Left lung (tissue), 14 donors: ENCODE measurements at places on chromosomes 1 and 21. TPM values are rescaled to one million over a fixed set of nuclear protein-coding genes. Genes with fewer than 3 reads are reported as not detected.

GRCh38 chr1:8139941-8140340 is 113.8 kb upstream of the ERRFI1 start:
- DNase-seq = no peak

DNA sequence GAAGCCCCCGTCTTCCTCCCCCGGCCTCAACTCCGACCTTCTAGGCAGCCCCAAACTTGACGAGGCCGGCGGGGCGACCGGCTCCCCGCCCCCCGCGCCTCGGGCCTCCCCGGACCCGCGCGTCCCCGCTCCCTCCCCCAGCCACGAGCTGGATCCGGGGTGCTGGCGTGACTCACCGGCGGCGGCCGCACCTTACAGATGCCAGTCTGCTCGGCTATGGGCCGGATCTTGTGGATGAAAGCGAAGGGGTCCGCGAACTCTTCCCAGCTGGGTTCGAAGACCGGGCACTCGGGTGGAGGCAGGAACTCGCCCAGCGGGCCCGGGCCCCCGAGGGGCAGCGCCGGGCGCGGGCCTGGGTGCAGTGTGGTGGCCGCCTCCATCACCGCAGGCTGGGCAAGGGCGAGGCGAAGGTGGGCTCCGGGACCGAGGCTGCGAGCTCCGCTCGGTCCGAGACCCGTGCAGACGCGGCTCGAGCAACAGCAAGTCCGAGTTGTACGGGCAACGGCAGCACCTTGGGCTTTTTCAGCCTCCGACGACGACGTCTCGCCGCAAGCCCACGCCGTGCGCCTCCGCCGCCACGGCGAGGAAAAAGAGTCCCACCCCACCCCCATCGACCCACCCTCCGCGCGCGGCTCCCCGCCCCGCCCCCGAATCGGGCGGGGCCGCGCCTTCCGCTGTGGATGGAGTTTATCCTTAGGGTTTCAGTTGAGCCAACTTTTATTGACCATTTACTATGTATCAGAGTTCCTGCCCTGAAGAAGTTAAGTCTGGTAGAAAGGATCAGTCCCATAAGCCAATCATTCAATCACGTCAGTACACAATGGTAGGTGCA is at the start of gene KDM5B:
KDM5B (minus strand) TSS at position 496 of the 832 bp plus-strand sequence; CDS start at position 380, 116 bp downstream.
- peak; percentile 92 for DNase-seq

DNA sequence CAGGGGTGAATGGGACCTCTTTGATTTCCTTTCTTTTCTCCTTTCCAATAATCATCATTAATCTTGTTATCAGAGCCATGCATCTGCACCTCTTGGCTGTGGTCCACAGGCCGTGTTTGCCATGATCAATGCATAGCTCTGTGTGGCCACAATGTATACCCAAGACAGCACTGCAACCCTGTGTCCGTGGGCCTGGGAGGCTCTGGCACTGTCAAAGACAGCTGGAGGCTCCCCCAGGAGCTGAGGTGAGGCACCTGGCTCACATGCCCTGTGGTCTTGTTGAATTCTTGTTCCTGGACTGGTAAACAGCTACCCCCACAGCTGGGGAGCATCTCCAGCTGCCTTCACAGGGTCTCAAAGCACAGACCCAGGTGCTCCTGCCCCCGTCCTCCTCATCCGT is 67.2 kb upstream of the SELENON start:
- DNase-seq = no peak

The SERPINC1 gene
- 0.43 TPM for polyA plus RNA-seq

The C1orf115 gene
- 25.0 TPM for polyA plus RNA-seq

DNA sequence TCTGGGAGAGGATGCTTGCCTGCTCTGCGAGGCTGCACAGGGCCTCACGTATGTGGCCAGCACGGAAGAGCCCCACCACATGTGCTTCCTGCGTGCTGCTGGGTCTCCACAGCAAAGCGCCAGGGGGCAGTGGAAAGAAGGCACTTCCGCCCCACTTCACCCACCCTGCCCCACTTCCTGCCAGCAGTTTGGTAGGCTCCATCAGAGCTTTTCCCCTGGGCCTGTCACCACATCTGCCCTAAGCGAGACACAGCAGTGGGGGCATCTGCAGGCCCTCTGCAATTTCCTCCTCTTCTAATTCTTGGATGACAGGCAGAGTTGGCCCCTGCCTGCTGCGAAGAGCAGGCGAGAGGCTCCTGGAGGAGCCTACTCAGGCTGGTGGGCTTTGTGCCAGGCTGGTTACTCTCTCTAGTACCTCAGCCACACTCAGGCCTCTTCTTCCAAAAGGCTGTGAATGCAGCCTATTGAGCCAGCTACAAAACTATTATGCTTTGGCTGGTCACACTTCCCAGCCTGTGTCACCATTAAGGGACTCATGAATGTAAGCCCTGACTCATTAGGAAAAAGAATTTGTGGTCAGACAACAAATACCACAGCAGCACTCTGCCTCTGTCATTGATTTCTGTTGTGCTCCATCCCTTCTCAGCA is 25.0 kb downstream of the CD244 start:
- DNase-seq = peak; percentile 75

DNA sequence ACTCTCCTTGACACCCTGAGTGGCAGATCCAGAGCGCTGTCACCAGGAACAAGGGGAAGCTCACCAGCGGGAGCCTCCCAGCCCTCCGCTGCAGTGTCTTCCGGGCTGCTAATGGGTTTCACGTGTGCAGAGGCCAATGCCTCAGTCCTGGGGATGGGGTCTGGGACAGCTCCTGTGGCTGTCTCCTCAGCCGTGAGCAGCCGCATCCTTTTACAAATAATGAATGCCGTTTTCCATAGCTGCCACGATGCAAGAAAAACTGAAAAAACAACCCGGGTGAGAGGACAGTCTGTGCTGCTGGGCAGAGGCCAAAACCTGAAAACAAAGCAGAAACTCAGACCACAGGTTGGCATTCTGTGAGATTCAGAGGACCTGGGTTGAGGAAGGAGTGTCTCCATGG is 212.2 kb upstream of the RAB4A start:
- no peak for DNase-seq

The NECTIN4 gene
- polyA plus RNA-seq = 11.2 TPM

The CDCA8 gene
- 32.6 TPM for polyA plus RNA-seq

GRCh38 chr1:100624886-100625610 is 87.1 kb downstream of the GPR88 start:
- no peak for DNase-seq

DNA sequence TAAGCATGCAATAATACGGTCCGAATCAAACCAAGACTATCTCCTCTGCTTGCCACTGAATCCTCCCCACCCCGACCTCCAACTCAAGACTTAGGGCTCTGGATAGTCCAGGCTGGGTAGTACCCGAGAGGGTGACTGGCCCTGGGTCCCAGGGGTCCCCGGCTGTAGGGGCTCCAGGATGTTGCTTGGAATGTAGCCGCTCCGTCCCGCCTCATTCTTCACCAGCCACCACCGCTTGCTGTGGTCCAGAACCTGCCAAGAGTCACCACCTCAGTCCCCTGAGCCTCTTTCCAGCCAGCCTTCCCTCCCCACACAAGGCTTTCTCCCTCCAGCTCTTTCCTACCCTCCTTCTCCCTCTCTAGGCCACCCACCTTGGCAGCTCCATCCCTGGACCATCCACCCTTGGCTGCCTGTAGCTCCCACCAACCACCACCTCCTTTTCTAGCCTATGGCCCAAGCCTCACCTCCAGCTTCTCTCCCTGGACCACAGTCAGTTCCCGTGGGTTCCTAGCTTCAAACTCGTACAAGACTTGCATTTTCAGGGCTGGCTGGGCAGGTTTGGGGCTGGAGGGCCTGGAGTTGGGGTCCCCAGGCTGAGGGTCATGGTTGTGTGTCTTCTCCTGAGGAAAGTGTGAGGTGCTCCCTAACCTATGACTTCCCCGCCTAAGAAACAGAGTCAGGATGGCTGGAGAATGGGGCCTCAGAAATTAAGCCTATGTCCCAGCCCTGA is 10.9 kb upstream of the GSTM3 start:
- DNase-seq = no peak

The GNAT2 gene
- polyA plus RNA-seq = not detected

DNA sequence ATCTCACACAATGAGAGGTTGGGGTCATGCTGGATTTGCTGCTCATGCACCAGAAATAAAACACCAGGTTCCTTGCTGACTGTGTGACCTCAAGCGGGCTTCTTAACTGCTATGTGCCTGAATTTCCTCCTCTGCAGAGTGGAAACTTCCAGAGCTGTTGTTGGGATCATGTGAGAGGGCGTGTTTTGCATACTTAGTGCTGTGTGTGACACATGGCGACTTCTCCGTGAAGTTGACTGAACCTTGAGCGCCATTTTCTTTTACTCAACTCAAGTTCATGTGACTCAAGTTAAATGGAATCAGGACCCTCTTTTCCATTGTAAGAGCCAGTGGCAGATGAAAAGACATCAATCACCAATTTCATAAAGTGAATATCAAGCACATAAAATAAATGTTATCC is 224.0 kb downstream of the KIF26B start:
- no peak for DNase-seq

DNA sequence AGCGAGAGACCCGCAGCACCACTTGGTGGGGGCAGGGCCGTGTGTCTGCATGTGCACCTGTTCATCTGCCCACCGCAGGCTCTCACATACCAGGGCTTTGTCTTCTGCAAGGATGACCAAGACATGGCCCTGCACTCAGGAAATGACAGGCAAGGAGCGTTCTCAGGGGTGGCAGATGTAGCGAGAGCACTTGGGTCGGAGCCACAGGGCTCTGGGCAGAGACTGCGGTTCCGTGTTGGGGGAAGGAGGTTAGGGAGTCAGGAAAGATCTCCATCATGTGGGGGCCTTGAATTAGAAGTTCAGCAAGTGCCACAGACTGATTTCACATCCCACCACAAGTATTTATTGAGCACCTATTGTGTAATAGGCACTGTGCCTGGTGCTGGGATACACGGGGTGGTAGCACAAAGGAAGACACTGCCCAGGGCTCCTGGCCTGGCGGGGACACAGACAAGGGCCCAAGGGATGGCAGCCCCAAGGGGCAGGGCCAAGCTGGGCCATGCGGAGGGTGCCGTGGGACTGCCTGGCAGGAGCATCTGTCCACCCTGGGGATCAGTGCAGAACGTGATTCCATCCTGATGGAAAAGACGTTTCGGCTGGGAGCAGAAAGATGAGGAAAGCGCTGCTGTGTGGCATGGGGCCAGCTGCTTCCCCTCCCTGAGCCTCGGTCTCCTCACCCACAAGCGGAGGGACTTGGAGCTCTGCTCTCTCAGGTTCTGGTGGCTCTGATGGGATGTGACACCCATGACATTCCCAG is 11.4 kb upstream of the SPSB1 start:
- no peak for DNase-seq

The FABP3 gene
- 7.8 TPM for polyA plus RNA-seq

DNA sequence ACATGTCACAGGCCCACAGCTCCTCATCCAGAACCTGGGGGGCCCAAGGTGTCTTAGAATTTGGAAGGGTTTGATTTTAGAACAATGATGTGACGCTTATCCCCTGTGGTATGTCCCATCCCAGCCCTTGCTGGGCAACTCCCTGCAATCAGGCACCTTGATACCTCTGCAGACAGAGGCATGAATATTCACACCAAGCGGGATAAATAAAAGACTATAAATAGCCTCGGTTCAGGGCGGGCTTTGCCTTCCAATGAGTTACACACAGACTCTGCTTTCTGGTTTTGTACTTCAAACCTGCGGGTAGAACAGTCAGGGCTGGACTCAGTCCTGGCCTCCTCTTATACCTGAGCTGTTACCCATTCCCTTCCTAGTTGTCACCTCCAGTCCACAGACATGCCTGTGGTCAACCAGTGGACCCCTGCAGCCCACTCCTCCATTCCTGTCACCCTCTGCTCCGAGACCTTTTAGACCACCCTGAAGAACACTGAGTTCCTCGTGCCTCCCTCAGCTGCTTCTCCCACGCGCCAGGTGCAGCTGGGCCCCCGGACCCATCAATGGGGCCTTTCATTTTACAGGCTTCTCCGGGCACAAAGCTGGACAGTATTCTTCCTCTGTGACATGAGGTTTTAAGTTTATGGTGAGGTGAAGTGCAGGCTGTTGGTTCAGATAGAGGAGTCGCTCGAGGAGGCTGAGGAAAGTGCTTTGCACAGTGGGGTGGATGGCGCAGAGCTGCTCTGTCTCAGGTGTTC is 120.1 kb upstream of the TNR start:
- DNase-seq = no peak

The ETNK2 gene
- polyA plus RNA-seq = 11.1 TPM

DNA sequence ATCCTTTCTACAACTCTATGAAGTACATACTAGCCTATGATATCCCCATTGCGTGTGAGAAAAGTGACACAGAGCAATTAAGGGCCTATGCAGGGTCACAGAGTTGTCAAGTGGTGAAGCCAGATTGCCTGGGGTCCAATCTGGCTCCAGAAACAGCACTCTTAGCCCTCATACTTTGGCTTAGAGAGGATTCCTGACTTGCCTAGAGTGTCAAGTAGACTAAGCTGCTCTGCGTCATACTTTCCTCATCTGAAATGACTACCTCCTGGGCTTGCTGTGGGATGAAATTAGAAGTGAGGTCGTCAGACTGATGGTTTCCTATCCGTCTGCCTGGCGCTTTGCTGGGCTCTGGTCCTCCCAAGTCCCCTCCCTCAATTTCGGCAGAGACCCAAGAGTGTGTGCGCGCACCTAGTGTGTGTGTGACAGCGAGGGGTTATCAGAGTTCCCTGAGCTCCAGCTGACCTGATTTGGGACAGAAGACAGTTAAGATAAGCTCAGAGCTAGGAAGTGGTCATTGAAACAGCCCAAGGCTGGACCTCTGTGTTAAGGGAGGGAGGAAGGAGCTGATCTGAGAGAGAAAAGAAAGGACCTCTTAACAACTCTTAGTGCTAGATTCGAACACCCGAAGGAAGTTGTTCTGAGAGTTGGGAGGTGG is 5.4 kb upstream of the NUAK2 start:
- no peak for DNase-seq

The ICOSLG gene
- polyA plus RNA-seq = 1.8 TPM

DNA sequence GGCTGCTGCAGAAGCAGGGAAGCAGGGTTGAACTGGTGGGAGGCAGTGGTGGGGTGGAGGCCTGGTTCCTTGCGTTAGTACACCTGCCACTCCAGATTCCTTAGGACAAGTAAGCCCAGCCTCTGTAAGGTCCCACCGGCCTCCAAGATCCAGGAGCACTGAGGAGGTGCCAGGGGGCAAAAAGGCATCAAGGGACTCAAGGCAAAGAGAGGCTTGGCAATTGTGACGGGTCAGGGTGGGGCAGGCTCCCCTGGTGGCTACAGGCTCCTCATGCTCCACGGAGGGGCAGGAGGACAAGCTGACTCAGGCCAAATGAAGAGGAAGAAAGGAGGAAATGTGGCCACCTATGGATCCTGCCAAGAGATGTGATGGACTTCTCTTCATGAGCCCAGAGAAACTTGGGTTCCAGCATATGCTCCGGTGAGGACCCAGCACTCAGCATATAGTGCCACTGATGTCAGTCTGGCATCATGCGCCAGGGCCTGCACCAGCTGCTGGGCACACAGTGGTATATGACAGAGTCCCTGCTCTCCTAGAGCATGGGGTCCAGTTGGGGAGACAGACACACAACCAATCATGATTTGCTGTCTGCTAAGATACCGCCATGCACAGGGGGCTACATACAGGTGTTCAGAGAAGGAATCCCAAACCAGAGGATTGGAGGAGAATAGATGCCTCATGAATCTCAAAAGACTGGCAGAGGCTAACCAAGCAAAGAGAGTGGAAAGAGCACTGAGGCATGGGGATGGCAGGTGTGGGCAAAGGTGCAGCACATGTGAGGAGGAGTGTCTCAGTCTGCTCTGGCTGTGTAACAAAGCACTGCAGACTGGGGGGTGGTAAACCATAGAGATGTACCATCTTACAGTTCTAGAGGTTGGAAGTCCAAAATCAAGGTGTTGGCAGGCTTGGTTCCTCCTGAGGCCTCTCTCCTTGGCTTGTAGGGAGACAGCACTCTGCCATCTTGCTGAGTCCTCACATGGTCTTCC is 249.7 kb downstream of the RHOU start:
- DNase-seq = no peak
